Smooth muscle cell of the umbilical artery (primary cell): ENCODE measurements at places on chromosomes 5 and 9. TPM values are rescaled to one million over a fixed set of nuclear protein-coding genes. Genes with fewer than 3 reads are reported as not detected.

Gene C1QTNF2
- total RNA-seq: 0.30 and 0.32 TPM in 2 replicates

Gene PITX1
- 29.7 and 35.3 TPM in 2 replicates for total RNA-seq

Gene SPATA31C1
- total RNA-seq: not detected in 2 replicates

Gene SOX30
- total RNA-seq: 0.18 TPM in 1 of 2 replicates, not detected in the other

Gene PCDHB14
- 0.42 and 1.5 TPM in 2 replicates for total RNA-seq

Gene IFNA13
- total RNA-seq: not detected in 2 replicates

Gene FXN
- total RNA-seq: 1.5 and 2.4 TPM in 2 replicates

Gene BTNL9
- total RNA-seq: not detected in 2 replicates

Gene CNTRL
- 3.3 and 6.2 TPM in 2 replicates for total RNA-seq

Gene HTR4
- total RNA-seq: not detected in 2 replicates

Gene RNF145
- 53.2 and 61.6 TPM in 2 replicates for total RNA-seq

Gene PCDHGB4
- 25.5 and 27.3 TPM in 2 replicates for total RNA-seq

Gene CDH6
- total RNA-seq: 27.6 and 82.3 TPM in 2 replicates

Gene TMEM174
- not detected in 2 replicates for total RNA-seq

Gene SPATA31E1
- total RNA-seq: not detected in 2 replicates

Gene BRINP1
- total RNA-seq: not detected in 2 replicates

Gene CCNG1
- 481 and 509 TPM in 2 replicates for total RNA-seq

Gene TBCA
- total RNA-seq: 90.6 and 104 TPM in 2 replicates

Gene IL3
- total RNA-seq: not detected in 2 replicates

Gene SPARC
- 2,182 and 3,745 TPM in 2 replicates for total RNA-seq

Gene PFN3
- not detected in 2 replicates for total RNA-seq

Gene ST6GALNAC4
- total RNA-seq: 24.1 and 59.5 TPM in 2 replicates

Gene LCP2
- total RNA-seq: not detected in 2 replicates

Gene SAPCD2
- 0.89 and 5.7 TPM in 2 replicates for total RNA-seq

Gene PCDHGB2
- total RNA-seq: 2.1 and 2.4 TPM in 2 replicates

Gene CCL27
- 0.14 and 0.59 TPM in 2 replicates for total RNA-seq

Gene MPDZ
- 97.9 and 100 TPM in 2 replicates for total RNA-seq

Gene CDKN2A
- 25.8 and 27.9 TPM in 2 replicates for total RNA-seq

Gene NDUFB6
- total RNA-seq: 32.0 and 44.2 TPM in 2 replicates

Gene FCN2
- total RNA-seq: not detected in 2 replicates

Gene QRFP
- not detected in 2 replicates for total RNA-seq

Gene CTNND2
- total RNA-seq: under 0.01 TPM in 1 of 2 replicates, not detected in the other

Gene PTGES
- 6.3 and 162 TPM in 2 replicates for total RNA-seq
